Psoas muscle (tissue), 8 donors: ENCODE measurements at places on chromosomes 6 and 20.

GRCh38 chr20:47029845-47030244 is 135.2 kb downstream of the EYA2 start:
- DNase-seq, result no peak

DNA sequence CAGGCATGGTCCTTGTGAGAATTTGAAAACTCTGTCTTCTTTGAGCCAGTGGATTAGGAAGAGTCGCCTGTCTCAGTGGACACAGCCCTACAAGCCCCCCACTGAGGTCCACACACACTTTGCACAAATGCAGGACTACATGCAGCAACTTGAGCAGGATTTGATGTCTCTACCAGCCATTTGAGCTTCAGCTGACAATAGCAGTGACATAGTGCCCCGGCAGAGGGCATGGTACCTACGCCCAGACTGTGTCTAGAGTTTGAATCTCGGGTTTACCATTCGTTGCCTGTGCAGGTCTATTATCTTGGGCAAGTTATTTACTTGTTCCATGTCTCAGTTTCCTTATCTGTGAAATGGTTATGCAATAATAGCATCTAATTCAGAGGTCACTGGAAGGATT is 580.1 kb downstream of the TFAP2B start:
- DNase-seq, result no peak

GRCh38 chr6:52089758-52090348 is 2.4 kb upstream of the PKHD1 start:
- DNase-seq, result no peak

- no peak for DNase-seq
Measured at GRCh38 chr20:62197311-62197710, 14.5 kb downstream of the MTG2 start.

DNA sequence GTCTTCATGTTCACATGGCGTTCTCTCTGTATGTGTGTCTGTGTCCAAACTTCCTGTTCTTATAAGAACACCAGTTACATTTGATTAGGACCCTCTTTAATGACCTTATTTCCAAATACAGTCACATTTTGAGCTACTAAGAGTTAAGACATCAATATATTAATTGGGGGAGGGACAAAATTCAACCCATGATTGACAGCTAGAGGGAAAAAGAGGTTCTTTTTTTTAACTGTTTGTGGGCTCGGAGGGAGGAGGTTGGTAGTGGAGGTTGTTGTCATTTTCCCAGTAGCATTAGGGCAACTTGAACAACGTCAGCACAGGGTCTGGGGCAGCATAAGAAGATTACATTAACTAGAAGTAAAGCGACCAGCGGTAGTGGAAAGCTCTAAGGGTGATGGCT is 2.3 kb upstream of the GMDS start:
- DNase-seq, result no peak

DNA sequence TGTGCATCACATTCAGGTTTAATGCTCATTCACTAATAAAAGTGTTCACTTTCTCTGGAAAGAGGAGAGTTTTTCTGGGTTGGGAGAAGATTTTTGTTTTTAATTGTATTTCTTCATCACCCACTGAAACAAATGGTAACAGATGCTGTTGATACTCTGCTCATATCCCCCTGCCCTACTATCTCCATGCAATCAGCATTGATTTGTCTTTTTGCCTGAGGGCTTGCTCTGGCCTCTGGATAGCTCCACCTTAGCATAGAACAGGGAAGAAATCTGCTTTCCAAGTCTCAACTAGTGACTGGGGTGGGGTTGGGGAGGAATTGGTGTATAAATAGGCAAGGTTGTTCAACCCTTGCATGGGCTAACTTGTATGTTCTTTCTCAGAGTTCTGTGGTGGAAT is 296.4 kb downstream of the KHDRBS2 start:
- no peak for DNase-seq

DNA sequence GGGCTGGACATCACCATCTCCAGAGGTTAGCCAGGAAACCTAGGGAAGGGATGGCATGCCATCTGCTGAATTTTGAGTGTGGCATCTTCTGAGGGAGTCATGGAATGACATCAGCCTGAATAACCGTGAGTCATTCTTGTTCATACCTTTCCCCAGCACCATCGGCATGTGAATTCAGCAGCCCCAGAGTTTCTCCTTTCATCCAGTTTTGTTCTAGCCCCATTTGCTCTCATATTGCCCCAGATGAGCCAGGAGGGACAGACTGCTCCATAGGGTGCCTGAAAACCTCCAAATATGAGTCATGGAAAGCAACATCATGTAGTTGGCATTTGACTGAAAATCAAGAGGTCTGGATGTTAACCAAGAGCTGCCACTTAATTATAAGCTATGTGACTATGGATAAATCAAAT is 219.2 kb upstream of the SGK1 start:
- no peak for DNase-seq

DNA sequence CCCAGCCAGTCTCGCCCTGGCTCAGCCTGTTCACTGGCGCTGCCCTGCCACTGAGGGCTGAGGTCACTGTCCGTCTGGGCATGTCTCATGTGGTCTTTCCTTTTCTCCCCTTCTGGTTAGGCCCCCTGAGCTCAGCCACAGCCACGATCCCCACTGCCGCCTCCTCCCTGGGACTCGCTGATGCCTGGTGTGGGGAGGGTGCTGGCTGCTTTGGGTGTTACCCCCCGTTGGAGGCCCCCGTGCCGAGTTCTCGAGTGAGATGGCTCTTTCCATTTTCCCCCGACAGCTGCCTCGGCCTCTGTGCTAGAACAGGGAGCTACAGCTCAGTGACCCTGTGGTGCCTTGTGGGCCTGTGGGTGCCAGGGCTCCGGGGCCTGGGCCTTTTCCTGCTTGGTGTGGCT is 14.9 kb upstream of the TCFL5 start:
- DNase-seq, result peak; percentile 57

- DNase-seq, result no peak
Measured at GRCh38 chr6:116101302-116101718, 657 bp downstream of the NT5DC1 start.

GRCh38 chr6:131136021-131136786 is 937 bp downstream of the AKAP7 start:
- DNase-seq, result no peak

DNA sequence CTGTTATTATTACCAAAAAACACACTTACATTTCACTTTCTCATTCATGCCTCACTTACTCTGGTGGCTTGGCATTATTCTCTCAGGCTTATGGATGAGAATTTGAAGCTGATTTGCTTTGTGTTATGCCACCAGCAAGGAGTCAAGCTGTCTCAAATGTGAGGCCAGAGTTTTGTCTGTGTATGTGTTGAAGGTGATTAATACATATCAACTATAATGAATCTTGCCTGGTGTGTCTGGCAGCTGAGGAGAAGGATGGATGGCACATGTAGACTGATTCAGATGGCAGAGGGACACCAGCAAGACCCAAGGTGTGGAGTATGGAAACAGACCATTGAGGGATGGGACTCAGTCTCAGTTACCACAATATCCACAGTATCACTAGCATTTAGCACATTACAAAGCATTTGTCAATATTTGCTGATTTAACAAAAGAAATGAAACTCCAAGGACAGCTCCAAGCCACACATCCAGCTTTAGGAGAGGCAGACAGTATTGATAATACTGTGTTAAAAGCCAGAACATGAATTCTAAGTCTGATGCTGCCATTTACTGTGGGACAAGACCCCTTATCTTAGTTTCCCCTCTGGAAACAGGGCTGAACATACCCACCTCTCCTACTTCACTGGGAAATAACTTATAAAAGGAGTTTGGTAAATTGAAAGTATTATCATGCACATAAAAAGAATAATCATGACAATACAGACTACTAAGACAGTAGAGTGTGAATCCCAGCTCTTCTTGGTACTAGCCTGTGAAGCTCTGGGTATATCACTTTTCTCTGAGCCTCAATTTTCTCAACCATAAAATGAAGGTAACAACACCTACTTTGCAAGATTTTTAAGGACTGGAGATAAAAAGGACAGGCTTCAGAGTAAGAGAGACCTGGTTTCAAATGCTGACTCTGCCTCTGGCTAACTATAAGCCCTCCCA is 11.2 kb downstream of the BCL2L1 start:
- no peak for DNase-seq

DNA sequence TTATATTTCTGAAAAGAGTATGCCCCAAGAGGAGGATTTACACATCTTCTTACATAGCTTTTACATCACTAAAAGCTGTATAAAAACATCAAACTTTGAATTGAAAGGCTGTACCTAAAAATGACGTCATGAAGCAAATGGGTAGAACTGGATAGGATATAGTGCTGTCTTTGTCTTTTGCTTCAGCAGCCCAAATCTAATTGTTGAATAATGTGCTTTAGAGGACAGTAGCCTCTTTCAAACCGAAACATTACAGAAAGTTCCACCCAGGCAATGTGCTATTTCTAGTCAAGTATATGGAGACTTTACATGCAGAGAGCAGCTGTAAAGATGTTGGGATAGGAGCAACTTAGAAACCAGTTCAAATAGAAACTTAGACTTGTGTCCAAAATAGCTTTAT is 51.9 kb downstream of the ADGRG6 start:
- DNase-seq, result no peak

- no peak for DNase-seq
Measured at GRCh38 chr6:24504649-24505586, 10.1 kb downstream of the ALDH5A1 start.

- no peak for DNase-seq
Measured at GRCh38 chr6:21752054-21752811, 158.7 kb downstream of the SOX4 start.

DNA sequence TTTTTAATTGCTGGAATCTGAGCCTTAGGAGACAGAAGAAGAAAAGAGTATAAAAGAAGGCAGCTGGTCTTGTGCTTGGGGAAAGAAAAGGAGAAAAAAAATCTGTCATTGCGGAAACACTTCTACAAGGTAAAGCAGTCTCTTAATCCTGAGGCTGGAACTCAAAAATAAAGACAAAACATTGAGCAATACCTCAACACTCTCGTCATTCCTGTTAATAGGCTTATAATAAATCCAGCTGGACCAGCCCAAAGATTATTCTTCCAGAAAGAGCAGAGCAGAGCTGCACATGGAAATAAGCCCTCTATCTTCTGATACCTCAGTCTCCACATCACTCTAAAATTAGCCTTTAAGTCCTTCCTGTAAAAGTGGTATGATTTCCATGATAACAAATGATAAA is 62.0 kb upstream of the HIVEP1 start:
- no peak for DNase-seq
